Activated CD8-positive, alpha-beta memory T cell treated with anti-CD3 and anti-CD28 coated beads, Interleukin-2, amount 50 U/mL, for 4 hours (primary cell): ENCODE measurements at places on chromosomes 2 and 18.
A peak's percentile ranks its signal among the peaks of the same experiment; 100 is the strongest.

DNA sequence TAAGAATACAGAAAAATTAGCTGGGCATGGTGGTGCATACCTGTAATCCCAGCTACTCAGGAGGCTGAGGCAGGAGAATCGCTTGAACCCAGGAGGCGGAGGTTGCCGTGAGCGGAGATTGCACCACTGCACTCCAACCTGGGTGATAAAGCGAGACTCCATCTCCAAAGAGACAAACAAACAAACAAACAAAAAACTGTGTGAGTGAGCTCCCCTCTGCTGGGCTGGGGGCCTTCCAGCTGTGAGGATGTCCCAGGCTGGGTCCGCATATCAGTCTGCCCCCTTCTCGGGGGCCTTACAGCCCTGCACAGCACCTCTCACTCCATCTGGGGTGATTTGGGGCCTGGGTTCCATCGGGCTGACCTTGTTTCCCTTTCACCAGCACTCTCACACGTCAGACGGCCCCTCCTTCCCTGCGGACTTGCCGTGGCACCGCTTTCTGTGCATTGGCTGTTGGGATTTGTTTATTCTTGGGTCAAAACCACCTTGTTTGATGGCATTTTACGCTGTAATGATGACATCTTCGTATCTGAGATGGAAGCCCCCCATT, 2.8 kb upstream of the KLHL30 start:
- DNase-seq: no peak

DNA sequence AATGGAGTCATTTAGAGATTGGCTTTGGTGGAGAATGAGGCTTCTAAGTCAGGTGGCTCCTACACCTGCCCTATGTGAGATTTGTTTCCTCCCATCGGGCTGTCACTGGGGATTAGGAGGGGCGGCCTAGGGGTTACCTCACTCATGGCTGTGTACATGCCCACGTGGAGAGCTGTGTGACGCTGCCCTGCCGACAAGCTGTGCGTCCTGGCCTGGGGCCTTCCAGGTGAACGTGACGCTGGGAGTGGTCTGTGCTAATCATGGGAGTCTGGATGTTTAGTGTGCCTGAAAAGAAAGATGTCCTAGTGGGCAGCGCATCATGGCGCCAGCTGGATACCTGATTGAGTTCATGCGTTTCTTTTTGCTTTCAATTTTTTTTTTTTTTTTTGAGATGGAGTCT, 14.0 kb downstream of the ASB1 start:
- DNase-seq: no peak

DNA sequence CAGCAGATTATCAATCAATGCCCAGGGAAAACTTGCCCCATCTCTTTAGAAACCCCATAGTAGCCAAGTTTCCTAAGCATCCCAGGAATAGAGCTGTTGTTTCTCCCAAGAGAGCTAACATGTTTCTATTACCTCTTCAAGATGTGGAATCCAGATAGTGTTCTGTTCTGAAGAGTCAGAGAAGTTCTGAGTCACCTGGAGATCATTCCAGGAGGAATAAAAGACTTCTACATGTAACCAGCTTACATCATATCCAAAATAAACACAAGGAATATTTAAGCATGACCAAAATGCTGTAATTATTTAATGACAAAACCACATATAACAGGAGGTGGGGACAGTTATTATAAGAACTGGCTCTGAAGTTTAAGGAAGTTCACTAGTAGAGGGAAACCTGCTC, 51.0 kb upstream of the GORASP2 start:
- no peak for DNase-seq

- DNase-seq: no peak
Measured at GRCh38 chr2:67046591-67046990, 350.5 kb upstream of the ETAA1 start.

- no peak for DNase-seq
Measured at GRCh38 chr18:50074404-50074803, 120.5 kb downstream of the MYO5B start.

- DNase-seq: peak; percentile 23
Measured at GRCh38 chr2:216006164-216006663, 7.1 kb downstream of the MREG start.

DNA sequence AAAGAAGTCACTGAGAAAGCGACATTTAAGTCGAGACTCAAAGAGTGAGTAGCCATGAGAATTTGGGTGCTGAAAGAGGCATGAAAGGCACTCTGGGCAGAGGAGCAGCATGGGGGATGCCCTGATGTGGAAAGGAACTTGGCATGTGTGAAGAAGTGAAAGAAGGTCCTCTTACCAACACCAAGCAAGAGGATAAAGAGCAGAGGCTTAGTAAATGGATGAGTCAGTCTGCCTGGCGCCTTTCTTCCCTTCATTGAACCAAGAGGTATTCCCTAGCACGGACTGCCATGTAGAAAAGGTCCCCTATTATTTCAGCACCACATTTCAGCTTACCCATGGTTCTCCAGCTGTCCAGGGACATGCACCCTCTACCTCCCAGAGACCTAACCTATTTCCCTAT, 221.1 kb upstream of the NRP2 start:
- DNase-seq: no peak

DNA sequence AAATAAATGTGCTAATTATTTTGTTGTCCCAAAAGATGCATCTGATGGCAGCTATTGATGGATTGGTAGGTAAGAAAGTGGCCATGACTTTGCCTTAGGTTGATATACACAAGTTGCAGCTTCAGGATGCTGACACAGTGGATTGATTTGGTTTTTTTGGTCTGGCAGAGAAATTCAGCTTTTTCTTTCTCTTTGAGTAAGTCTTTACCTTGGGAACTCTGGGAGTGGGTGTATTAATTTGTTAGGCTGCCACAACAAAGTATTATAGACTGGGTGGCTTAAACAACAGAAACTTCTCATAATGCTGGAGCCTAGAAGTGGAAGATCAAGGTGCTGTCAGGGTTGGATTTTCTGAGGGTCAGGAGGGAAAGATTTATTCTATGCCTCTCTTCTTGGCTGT, 19.8 kb upstream of the ICOS start:
- DNase-seq: no peak

- DNase-seq: no peak
Measured at GRCh38 chr18:59834267-59834666, 65.5 kb upstream of the PMAIP1 start.

- DNase-seq: no peak
Measured at GRCh38 chr2:232417489-232417888, 10.8 kb downstream of the ALPG start.

DNA sequence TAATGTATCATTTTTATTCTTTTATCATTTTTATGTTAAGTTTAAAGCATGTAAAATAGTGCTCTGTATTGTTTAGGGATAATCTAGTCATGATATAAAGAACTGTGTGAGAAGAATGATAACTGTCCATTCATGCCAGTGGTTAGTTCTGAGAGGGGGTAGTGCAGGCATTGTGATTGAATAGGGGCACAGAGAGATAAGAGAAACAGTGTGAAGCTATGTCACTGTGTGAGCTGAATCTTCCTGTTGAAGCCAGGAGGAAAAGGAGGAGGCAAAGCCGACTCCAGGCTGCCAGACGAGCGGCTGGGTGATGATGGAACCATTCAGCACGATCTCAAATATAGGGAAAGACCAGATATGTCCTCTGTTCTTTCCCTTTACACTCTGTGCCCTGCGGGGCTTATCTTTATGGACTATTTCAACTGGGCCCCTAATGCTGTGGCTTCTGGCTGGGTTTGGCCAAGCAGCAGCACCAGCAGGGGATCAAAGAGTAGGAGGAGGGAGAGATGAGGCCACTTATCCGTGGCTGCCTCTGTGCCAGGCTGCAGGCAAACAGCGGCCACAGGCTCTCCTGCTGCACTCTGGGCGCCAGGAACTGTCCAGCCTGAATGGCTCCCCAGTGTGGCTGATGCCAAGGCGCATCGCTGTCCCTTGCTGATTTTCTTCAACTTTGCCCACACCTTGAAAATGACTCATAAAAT, 128.0 kb downstream of the SPP2 start:
- DNase-seq: no peak

DNA sequence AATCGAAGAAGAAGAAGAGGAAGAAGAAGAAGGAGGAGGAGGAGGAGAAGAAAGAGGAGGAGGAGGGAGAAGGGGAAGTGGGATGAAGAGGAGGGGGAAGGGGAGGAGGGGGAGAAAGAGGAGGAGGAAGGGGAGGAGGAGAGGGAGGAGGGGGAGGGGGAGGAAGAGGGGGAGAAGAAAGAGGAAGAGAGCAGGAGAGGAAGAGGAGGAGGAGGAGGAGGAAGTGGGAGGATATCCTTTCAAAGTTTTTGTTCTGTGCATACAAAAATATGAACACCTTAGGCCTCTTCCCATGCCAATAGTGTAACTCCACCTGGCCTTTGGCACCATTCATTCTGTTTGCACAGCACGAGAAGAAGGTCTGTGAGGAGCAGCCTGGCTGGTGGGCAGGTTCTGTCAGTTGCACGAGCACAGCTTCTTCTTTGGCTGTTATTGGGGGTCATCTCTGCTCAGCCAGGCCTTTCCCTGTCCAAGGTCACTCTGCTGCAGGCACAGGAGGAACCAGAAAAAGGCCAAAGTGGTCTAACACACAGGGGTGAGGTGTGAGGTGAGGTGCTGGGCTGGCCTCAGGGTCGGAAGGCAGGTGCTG, 25.8 kb upstream of the PLB1 start:
- no peak for DNase-seq

GRCh38 chr2:231676243-231676642, 32.1 kb upstream of the PTMA start:
- no peak for DNase-seq

DNA sequence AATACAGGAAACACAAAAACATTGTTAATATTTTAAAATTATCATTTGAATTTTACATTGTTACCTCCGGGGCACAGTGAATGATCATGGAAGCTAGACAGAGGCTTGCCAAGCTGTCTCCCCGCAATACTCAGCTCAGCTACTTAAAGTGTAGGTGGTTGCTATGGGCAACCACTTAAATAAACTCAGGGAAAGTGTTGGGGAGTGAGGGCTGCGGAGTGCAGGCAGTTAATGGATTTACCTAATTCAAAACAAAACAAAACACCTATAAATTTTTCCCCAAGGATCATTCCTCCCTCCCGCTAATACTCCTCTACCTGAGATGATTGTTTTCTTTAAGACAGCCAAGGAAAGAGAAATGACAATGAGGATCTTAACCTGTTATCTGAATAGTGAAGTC, 349.5 kb downstream of the TGIF1 start:
- DNase-seq: no peak

GRCh38 chr2:106269591-106270291, 75.6 kb upstream of the UXS1 start:
- peak; percentile 49 for DNase-seq

GRCh38 chr2:45242161-45242741, 233.0 kb upstream of the SIX2 start:
- no peak for DNase-seq

DNA sequence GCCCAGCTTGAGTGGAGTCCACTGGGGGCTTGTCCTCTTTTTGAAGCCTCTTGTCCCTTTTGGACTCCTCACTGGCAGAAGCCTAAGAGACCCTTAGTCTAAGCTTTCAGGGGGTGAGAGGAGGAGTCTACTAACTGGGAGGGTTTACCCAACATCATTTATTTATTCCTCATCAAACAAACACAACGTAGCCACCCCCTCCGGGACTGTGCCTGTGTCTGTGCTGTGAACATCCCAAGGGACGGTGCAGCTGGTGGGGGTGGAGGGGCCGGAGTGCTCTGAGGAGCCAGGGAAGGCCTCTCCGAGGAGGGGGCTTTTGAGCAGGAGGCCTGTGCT, 42.7 kb upstream of the TAF1B start:
- no peak for DNase-seq

DNA sequence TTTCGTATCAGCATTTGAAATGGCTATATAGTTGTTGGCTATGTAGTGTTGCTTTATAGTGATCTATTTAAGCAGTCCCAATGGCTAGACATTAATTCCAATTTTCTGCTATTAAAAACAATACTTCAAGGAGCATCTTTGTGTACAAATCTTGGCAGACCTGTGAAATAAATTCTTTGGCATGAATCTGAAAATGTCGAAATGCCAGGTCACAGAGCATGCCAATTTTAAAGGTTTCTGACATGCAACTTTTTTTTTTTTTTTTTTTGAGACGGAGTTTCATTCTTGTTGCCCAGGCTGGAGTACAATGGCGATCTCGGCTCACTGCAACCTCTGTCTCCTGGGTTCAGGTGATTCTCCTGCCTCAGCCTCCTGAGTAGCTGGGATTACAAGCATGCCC, 26.8 kb upstream of the CABLES1 start:
- no peak for DNase-seq

DNA sequence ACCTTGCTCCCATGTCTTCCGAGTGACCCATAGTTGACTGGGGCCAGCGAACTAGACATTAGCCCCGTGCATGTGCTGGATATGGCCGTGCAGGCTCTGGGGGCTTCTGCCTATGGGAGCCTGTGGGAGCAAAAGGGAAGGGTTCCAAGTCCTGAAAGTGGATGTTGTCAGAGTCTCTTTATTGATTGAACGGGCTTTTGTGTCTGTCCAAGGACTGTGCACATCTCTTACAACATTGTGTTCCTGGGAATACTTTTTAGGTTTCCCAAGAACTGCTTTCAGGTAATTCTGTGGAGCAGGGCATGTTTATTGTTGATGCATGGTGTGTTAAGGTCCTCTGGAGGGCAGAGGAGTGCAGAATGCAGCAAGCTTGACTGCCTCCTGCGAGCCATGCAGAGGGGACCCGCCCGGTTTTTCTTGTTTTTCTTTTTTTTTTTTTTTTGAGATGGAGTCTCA, 5.0 kb downstream of the RNF144A start:
- DNase-seq: no peak

- no peak for DNase-seq
Measured at GRCh38 chr2:117128461-117128860, 686.0 kb upstream of the DDX18 start.

DNA sequence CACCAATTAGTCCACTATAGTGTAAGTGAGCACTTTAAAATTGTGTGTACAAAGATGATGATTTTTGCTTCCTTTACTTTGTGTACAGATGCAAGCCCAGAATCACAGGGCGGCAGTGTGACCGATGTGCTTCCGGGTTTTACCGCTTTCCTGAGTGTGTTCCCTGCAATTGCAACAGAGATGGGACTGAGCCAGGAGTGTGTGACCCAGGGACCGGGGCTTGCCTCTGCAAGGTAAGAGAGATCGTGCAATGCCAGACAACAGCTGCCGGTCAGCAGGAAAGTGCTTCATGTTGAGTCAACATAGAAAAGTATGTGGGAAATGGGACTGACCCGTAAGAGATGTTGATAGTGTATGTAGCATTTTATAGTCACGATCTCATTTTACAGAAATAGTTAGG, 156.8 kb upstream of the TTC39C start:
- DNase-seq: no peak

- DNase-seq: no peak
Measured at GRCh38 chr2:48725696-48726494, 29.6 kb downstream of the LHCGR start.

DNA sequence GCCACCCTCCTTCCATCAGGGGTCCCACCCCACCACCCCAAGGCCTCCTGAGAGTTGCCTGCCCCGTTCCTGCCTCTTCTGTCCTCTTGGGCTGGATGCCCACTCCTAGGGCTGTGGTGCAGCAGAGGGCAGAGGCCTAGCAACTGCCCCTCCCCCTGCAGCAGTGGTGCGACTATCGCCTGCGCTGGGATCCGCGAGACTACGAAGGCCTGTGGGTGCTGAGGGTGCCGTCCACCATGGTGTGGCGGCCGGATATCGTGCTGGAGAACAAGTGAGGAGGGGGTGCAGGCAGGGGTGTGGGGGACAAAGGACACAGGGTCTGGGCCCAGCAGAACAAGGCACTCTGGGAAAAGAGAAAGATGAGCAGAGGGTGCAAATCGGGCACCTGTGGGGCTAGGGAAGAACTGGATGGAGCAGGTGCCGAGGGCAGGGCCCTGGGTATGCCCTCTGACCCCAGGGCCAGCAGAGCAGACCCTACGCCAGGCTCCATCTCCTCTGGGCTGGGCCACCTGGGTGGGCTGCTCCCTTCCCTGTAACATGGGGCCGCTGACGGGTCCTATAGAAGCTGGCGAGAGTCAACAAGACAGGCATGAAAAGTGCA, 1.0 kb downstream of the CHRNG start:
- DNase-seq: no peak
